Endothelial cell (in vitro differentiated cells): ENCODE measurements at places on chromosomes 16 and 17.

GRCh38 chr16:82741073-82741615 lies 114.4 kb downstream of the CDH13 start:
- no peak for DNase-seq

DNA sequence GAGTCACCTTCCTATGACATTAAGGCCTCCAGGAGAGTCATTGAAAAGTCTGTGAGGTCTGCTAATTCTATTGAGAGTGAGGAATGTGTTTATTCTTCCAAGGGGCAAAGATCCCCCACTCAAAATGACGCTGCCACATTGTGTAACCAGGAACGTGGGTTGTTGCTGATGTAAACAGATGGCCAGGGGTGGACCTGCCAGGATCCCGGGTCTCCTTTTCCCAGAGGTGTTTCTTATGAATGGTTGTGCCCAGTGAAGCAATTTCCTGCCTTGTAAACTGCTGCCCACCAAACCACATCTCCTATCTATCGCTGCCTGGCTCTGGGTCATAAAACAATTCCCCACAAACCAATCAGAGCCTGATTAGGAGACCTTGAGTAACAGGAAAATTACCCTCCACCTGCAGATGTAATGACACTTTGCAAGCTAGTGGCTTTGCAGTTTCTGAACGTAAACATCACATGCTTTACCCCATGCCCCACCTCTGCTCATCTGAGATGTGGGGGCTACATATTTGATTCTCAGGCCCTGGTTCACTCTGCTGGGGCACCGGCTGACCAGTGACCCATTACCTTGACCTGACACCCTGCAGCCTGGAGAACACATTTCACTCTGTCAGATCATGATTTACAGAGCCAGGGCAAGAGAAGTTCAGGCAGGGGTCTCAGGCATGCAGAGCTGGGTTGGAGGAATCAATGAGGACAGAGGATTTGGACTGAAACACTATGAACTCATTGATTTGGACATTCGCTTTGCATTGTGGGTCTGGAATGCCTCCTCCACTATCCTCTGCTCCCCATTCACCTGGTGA lies 33.1 kb upstream of the DDX52 start:
- no peak for DNase-seq

- DNase-seq = no peak
Measured at GRCh38 chr16:70018254-70018653, 67.1 kb downstream of the CLEC18A start.

DNA sequence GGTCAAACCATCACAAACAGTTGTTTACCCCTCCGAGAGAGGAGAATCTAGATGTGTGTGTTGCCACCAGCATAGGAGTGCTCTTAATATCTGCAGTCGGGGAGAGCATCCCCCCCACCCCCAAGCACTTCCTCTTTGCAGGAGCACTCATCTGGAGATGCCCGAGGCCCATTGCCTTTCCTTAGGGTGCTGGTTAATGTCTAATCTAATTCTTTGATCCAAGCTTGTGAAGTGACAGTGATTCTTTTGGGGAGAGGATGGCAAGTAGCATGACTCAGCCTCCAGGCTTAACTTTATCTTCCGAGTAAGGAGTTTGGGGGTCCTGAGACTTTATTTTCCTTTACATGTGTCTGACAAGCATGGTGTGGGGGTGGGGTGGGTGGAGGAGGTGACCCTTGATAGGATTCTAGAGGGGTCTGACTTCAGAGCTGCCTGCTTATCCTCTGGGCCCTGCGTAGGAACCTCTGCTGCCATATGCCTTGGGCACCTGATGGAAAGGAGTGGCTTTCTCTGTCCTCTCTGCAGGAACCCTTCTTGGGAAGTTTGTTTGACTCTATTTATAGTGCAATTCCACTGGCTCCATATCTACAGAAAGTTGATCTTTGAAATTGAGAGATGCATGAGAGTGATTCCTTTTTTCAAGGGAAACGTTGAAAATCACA lies 207.1 kb downstream of the SPECC1 start:
- DNase-seq = no peak

DNA sequence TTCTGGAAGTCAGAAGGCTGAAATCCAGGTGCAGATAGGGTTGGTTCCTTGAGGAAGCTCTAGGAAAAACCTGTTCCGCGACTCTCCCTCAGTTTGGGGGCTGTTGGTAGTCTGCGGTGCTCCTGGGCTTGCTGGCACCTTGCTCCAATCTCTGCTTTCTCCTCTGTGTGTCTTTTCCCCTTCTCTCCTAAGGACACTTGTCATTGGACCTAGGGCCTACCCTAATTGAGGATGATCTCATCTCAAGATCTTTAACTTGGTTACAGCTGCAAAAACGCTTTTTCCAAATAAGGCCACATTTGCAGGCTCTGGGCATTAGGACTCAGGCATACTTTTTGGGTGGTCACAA lies 12.9 kb upstream of the CACNG4 start:
- DNase-seq = no peak

DNA sequence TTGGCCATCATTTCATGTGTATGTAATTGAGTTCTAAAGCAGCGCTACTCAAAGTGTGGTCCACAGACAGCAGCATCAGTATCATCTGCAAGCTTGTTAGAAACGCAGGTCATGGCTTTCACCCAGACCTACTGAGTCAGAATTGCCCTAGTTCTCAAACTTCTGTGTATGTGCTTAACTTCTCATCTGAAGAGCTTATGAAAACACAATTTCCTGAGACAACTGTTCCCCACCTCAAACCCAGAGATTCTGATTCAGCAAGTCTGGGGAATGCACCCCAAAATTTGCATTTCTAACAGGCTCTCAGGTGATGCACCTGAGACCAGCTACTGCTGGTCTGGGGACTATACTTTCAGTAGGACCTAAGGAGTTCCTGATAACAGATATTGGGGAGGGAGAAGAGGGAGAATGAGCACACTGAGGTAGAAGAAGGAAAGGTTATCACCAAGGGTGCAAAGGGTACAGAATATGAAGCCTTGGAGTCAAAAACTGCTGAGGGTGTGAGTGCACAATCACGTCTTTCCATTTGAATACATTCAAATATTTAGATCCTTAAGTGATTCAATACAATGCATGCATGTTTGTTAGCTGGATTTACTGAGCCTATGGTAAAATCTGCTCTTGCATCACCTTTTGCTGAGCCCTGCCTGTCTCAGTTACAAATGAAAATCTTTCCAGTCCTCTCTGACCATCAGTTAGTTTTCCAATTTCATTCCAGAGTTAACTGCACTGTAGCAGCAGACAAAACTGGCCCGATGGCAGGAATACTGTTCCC lies 29.2 kb upstream of the SKAP1 start:
- no peak for DNase-seq

DNA sequence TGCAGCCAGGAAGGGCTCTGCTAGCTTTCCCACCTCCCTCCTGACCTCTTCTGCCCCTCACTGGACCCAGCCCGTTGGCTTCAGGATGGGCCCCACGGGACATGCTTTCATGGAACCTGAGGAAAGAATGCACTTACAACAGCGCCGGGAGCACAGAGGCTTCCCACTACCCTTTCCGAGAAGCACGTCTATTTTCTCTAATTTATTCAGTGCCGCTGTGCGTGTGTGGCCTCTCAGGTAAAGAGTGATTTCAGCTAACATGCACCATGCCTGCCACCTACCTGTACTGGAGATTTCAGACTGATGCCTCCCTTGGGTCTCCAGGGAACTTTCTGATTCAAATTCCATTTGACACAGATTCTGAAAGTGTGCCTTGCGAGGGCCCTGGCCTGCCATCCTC lies 140.1 kb downstream of the CYLD start:
- no peak for DNase-seq

DNA sequence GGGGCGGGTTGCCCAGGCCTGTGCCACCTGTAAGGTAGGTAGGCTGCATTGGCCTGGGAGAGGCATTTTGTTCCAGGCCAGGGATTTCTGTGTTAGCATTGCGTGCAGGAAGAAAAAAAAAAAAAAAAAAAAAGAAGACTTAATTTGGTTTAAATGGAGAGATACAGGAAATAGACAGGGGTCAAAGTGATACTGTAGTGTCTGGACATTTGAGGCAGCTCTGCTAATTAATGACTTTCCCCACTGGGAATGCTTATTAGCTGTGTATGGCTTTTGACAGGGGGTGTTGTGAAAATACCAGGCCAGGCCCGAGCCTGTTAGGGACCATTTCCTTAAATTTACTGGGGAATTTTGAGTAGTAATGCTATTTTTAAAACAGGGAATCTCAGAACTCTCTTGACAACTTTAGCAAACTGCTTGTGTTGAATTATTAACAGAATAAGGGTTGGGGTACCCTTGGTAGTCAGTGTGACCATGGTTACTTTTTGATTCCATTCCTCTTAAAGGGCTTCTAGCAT lies 1.0 kb downstream of the MAP2K4 start:
- no peak for DNase-seq

GRCh38 chr17:54937018-54937417 lies 31.4 kb downstream of the COX11 start:
- no peak for DNase-seq

GRCh38 chr17:6394055-6394606 lies 40.8 kb downstream of the AIPL1 start:
- no peak for DNase-seq

DNA sequence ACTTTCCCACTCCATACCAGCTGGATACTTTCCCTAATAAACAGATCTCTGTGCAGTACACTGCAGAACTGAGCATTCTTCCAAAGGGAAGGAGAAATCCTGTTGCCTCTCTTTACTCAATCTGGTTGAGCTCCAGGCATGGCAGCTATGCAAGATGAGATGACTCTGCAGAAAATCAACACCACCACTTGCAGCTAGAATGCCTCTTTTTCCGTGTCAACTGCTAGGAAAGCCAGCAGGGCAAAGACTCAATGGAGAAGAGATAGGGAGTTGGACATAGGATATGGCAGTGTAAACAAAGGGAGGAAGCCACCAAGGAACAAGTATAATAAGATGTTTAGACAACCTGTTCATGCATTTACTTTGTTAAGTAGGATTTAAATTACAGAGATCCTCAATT lies 40.4 kb upstream of the CORO6 start:
- no peak for DNase-seq

- DNase-seq = no peak
Measured at GRCh38 chr17:7867881-7868329, 10.1 kb downstream of the CYB5D1 start.

GRCh38 chr17:13268791-13269595 lies 251.2 kb upstream of the ELAC2 start:
- DNase-seq = no peak

DNA sequence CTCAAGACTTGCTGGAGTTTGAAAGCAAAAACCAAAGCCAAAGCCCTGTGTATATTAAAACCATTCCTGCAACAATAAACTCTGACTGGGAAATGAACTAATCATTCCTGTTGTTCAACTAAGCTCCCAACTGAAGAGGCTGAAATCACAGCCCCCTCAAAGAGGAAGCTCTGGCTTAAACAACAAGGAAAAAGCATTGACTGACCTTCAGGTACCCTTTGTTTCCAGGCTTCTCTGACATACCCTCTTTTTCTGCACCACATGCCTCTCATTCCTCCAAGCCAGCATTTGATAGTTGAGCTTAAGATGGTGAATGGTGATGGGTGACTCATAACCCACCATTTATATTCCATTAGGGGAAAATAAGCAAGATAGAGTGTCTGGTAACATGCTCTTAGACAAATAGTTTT lies 470.9 kb upstream of the SOX9 start:
- DNase-seq = no peak

DNA sequence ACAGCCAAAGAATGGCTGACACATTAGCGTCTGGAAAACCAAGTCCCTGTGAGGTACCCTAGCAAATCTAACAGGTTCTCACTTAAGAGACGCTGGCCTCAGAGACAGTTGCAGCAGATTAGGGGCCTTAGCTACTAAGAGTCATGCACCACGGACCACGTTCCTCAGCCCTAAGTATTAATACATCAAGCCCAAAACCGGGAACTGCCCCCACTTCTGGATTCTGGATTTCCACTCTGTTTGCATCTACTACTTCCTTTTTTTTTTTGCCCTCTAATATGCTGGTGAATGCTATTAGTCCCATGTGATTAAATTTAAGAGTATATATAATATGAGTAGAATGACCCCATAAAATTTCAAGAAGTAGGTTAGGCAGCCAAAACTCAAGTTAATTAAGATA lies 775 bp upstream of the TERB1 start:
- no peak for DNase-seq

DNA sequence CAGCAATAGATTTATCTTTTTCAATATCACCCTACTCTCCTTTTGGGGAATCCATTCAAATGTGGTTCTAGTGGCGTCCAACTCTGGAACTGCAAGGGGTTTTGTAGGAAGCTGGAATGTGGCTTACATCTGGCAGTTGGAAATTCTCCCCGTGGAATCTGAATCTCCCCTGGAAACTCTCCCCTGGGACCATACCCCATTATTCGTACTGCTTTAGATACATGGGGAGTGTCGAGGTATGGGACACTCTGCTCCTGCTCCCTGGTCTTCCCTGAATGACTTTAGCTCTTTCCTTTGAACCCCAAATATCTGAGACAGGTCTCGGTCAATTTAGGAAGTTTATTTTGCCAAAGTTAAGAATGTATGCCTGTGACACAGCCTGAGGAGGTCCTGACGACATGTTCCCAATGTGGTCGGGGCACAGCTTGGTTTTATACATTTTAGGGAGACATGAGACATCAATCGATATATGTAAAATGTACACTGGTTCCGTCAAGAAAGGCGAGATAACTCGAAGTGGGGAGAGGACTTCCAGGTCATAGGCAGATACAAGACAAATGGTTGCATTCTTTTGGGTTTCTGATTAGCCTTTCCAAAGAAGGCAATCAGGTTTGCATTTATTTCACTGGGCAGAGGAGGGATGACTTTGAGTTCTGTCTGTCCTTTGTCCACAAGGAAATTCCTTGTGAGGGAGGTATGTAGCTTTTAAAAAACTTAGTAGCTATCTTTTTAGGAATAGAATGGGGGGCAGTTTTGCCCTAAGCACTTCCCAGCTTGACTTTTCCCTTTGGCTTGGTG lies 89.1 kb upstream of the CORO6 start:
- no peak for DNase-seq
